ENCODE measurements at places on chromosomes 6 and 20.

DNA sequence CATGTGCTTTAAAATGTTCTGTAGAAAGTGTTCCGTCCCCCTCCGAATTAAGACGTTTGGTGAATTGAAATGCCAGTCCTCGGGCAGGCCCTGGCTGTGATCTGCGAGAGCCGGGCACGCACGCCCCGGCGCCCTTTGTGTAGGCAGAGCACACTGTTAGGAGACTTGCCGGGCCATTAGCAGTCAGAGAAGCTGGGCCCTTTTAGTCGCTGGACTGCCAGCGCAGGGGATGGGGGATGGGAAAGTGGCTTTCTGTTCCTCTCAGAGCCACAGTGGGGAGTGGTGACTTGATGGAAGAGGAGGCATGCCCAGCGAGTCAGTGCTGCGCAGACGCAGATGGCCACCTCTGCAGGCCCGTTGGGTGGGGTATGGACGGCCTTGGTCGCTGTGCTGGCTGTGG, 2.2 kb downstream of the PPP1R3G start:
- no peak for DNase-seq

- no peak for DNase-seq
Measured at GRCh38 chr20:4809707-4810106, 88.0 kb downstream of the PRND start.

DNA sequence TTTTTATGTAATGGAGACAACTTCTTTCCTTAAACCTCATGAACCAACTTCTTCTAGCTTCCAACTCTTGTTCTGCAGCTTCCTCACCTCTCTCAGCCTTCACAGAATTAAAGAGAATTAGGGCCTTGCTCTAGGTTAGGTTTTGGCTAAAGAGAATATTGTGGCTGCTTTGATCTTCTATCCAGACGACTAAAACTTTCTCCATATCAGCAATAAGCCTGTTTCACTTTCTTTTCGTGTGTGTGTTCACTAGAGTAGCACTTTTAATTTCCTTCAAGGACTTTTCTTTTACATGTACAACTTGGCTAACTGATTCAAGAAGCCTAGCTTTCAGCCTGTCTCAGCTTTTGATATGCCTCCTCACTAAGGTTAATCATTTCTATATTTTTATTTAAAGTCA, 596.1 kb upstream of the NRSN1 start:
- DNase-seq: no peak

- DNase-seq: no peak
Measured at GRCh38 chr6:19332806-19333460, 504.2 kb upstream of the ID4 start.

- DNase-seq: peak; percentile 75
Measured at GRCh38 chr6:160930547-160931377, 60.8 kb upstream of the MAP3K4 start.

DNA sequence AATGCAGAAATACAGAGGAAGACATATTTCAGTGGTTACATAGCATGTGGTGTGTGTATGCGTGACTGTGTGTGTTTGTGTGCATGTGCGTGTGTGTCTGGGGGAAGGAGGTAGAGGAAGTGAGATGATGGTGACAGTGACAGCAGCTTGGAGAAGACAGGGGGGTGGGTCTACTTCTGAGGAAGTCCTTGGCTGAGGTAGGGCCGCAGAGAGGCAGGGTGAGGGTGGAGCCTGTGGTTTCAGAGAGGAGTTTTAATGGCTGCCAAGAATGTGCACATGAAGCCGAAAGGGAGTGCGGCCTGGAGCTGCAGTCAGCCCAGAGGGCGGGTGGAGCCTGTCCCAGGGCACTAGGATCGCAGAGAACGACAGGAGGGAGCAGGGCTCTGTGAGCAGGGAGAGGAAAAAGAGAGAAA, 22.7 kb upstream of the RNF24 start:
- DNase-seq: peak; percentile 72

DNA sequence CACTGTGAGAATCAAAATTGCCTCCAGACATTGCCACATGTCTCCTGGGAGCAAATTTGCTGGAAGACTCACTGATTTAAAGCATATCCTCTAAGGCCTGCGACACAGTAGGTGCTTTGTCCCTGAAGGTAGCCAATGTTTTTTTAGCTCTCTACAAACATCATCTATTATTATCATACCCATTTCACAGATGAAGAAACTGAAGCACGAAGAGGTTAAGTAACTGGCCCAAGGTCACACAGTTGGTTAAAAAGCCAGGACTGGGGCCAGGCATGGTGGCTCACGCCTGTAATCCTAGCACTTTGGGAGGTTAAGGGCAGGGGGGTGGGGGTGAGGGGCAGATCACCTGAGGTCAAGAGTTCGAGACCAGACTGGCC, 12.4 kb downstream of the SLC13A3 start:
- DNase-seq: no peak

- no peak for DNase-seq
Measured at GRCh38 chr6:127022302-127022701, 96.2 kb upstream of the RSPO3 start.

GRCh38 chr20:31790401-31790800, 28.8 kb upstream of the MYLK2 start:
- no peak for DNase-seq

DNA sequence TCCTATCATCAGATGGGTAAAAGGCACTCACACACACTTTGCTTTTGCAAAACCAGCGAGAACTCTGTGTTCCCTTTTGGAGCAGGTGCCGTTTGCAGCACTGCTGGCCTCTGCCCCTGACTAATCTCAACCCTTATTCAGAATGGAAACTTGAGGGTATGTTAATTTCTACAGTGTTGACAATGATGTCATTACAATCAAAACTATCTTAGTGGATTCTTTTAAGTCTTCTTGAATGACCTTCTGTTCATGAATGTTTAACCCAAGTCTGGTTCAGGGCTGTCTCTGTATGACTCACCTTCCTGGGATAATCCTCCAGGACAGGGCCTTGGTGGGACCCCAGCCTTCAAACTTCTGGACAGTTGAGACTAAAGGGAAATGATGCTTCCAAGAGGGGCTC, 197.9 kb downstream of the CDH4 start:
- no peak for DNase-seq

- DNase-seq: no peak
Measured at GRCh38 chr6:7555671-7556070, 14.2 kb downstream of the DSP start.

- no peak for DNase-seq
Measured at GRCh38 chr6:5412017-5412416, 150.7 kb downstream of the FARS2 start.

GRCh38 chr20:49938173-49939163, 2.3 kb downstream of the RNF114 start:
- no peak for DNase-seq

DNA sequence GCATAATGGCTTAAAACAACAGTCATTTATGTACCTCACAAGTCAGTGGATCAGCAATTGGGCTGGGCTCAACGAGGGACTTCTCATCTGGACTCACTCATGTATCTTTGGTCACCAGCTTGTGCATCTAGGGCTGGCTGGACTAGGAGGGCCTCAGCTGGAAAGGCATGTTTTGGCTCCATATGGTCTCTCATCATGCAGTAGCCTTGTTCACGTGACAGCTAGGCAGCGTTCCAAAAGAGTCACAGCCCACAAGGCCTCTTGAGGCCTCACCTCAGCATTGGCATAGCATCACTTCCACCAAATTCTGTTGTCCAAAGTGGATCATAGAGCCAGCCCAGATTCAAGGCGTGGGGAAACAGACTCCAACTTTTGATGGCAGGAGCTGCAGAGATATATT, 110.1 kb downstream of the MAFB start:
- DNase-seq: no peak

GRCh38 chr20:2816583-2817340, 598 bp downstream of the TMEM239 start:
- DNase-seq: no peak

DNA sequence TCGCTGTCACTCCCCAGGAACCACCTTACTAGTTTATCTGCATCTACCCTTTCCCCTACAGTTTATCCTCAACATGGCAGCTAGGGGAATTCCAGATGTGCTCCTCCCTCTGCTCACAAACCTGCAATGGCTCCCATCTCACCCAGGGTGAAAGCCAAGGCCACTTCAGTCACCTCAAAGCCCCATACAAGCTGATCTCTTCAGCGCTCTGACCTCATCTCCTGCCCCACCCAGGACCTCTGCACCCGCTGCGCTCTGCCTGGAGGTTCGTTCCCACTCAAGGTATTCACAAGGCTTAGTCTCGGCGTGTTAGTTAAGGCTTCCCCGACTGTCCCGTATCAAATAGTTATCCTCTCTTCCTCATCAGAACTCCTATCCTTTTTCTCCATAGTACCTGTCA, 28.6 kb upstream of the SPDEF start:
- no peak for DNase-seq

GRCh38 chr6:144898741-144899140, 613.6 kb downstream of the UTRN start:
- no peak for DNase-seq

DNA sequence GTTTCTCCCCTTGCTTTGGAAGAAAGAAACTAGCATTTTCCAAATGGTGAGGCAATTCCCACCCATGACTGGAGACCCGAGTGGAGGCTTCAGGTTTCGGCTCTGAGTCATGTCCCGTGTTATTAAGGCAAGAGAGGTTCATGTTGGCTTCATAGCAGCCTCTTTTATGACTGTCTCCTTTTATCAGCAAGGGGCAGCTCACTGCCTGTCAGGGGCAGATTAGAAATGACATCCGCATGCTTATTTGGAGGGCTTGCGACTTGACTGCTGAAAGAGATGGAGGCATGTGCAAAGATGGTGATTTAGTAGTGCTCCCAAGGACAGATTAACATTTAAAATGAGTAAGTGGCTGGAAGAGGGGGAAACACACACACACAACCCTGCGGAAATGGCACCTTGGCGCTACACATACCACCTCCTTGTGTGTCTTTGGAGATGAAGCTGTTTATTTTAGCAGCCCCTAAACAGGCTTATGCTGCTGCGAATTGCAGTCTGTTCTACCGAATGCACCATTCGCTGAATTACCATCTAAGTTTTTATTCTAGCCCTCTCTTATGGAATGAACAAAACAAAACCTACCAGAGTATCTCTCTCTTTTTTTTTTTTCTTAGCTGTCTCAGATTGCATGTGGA, 52.1 kb upstream of the VSTM2L start:
- no peak for DNase-seq

- DNase-seq: no peak
Measured at GRCh38 chr6:125114248-125114858, 39.2 kb upstream of the TPD52L1 start.

DNA sequence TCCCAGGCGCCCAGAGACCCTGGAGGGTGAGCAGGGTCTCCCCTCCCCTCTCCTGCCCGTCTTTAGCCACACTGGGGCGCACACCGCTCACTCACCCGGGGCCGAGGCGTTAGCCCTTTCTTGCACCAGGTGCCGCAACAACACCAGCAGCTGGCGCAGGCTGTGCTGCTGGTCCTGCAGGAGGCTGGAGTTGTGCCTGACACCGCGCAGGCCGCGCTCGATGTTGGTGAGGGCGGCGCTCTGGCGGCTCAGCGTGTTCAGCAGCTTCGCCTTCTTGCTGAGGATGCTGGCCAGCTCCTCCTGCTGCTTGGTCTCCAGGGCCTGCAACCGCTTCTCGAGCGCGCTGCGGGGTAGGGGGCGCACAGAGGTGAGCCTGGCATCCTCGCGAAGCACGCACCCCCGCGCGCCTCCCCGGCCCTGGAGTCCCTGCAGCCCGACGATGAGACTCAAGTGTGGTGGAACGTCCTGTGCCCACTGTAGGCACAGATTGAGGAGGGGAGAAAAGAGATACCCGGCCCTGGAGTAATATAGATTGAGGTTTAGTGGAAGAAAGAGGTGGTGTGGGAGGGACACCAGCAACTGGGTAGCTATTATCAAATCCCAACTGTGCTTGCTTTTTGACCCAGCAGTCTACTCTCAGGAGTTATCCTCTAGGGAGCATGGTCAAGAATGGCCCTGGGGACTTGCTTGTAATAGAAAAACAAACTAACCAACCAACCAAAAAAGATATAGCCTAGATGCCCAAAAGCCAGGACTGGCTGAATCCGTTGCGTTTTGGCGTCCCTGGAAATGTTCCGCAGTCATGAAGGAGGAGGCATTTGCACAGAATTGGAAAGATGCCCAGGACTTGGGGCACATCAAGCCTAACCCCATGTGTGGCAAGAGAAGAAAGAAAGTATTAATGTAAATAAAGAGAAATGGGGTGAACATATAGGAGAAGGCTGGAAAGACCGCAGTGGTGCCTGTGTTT, 30.9 kb downstream of the ANGPT4 start:
- no peak for DNase-seq

GRCh38 chr20:38104285-38104684, 60.8 kb downstream of the TGM2 start:
- no peak for DNase-seq

- DNase-seq: no peak
Measured at GRCh38 chr20:4509825-4510522, 211.7 kb upstream of the PRND start.

- DNase-seq: no peak
Measured at GRCh38 chr6:110255211-110255750, 75.1 kb downstream of the CDC40 start.

GRCh38 chr6:125191916-125192609, 38.5 kb downstream of the TPD52L1 start:
- DNase-seq: peak; percentile 36
